ENCODE measurements at places on chromosomes 11 and 22.
A peak's percentile ranks its signal among the peaks of the same experiment; 100 is the strongest.

- DNase-seq, result no peak
Measured at GRCh38 chr11:107708792-107709191, 3.1 kb downstream of the SLN start.

DNA sequence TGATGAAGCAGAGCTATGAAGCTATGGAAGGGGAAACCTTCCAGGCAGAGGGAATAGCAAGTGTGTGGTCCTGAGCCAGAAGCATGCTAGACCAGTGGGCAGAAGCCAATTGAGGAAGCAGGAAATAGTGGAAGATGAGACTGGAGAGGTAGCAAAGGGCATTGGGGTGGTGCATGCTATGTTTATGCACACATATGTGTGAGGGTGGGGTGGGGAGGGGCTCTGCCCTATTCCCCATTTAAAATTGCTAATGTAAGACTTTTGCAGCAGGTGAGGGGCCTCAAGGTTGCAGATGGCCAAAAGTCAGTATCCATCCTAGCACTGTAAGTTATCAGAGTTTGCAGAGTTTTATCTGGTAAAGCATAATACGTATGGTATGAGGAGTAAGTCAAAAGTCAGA lies 626.6 kb upstream of the KIRREL3 start:
- no peak for DNase-seq

- DNase-seq, result no peak
Measured at GRCh38 chr11:88303037-88303436, 34.5 kb downstream of the CTSC start.

DNA sequence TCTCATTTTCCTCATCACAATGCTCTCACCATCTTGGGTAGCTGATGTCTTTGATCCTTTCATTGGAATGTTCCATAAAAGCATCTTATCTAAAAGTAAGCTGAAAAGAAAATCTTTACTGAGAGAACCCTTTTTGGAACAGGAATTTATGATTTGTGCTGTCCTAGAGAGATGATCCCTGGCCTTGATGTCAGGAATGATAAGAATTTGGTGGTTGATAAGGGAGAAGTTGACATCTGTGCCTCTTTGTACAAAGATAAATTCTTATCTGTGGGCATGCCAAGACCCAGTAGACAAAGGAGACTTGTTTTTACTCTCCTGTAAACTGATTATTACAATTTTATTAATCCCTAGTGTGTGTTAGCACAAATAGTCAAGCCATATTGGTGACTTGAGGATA lies 36.9 kb downstream of the NAALAD2 start:
- no peak for DNase-seq

GRCh38 chr11:8253566-8253965 lies 10.1 kb downstream of the LMO1 start:
- DNase-seq, result peak; percentile 22

DNA sequence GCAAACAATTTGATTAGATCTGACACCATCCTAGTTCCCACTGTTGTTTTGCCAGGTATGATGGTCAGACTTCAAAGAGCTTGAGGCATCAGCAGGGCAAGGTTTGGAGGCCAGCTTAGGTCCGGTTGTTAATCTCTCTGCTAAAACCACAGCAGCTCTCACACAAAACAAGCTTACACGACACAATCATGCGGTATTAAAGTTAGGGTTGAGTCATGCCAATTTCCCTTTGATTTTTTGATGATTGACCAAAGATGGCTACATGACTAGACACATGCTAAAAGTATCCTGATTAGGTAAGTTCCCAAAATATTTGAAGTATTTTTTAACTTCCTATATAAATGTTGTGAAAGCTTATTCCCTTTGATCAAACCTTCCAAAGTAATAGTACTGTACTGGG lies 145.9 kb downstream of the ELP4 start:
- peak; percentile 54 for DNase-seq

GRCh38 chr11:117673602-117674001 lies 123.4 kb downstream of the DSCAML1 start:
- DNase-seq, result no peak

DNA sequence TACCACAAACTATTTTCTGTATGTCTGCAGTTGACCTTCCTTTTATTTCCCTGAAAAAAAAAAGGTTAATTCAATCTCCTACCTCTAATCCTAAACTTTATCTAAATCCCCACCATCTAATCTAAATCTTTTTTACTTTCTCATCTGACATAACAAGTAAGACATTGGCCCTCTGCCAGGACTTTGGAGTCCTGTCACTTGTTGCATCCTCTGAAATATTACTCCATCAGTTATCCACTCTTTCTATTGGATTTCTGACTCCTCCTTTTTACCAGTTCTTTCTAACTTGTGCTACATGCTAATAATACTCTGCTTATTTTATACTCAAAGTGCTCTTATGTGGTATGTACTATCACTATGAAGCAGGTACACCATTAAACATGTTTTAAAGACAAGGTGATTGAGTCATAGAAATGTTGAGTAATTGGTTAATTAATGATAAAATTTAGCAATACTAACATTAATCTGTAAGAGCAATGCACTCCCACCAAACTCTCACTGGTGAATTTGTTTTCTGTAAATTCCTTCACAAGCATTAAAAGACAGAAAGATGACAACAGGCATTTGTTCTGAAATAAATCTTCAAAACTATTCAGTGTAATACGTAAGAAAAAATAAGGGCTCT lies 914.2 kb upstream of the RAG2 start:
- DNase-seq, result no peak

- DNase-seq, result no peak
Measured at GRCh38 chr22:45319324-45319685, 9.6 kb downstream of the FAM118A start.

- peak; percentile 87 for DNase-seq
Measured at GRCh38 chr11:5123802-5124521, 14.2 kb downstream of the OR52A5 start.

DNA sequence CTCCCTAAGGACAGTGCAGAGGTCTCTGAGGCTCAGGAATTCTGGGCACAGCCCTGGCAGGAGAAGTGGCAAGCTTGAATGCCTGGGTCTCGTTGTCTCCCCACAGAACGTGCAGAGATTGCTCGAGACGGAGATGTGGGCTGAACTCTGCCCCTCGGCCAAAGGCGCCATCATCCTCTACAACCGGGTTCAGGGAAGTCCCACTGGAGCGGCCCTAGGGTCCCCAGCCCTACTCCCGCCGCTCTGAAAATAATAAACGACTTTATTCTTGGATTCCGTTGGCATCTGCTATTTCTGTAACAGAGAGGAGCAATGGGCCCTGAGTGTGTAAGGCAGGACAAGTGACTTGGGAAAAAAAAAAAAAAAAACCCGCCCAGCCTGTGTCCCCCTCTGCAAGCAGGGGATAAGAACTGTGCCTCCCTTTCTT lies 591 bp upstream of the DNAJC4 start:
- no peak for DNase-seq

DNA sequence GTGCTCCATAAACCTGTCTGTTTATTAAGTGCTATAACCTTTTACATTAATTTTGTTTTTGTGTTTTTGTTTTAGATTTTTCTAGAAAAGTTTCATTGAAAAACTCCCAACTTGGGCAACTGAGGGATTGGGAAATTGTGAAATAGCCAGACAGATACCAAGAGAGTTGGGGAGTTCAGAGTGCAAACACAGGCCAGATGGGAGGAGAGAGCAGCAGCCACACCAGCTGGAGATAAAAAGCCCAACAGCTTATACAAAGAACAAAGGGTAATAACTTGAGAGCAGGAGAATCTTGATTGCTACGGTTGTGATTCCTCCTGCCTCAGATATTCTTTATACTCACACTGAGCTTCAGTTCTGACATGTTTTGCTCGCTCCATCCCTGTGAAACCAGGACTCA lies 1642.2 kb downstream of the LRRC4C start:
- DNase-seq, result no peak

- no peak for DNase-seq
Measured at GRCh38 chr11:9895006-9895405, 231.1 kb downstream of the SWAP70 start.

DNA sequence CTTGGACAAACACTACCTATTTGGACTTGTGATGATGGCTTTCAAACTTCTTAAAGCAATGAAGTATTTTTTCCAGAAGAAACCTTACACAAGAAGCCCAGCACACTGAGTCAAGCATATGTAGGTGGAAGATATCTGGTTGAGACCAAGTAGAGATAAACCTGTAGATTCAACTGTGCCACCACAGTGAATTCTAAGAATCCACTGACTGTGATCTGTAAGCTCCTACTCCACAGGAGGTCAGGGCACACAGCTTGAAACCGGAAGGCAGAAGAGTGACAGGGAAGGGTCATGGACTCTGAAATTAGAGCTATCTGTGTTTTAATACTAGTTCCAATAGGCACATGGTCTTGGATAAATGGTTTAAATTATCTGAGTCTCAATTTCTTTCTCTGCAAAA lies 404.5 kb downstream of the ETS1 start:
- no peak for DNase-seq

- peak; percentile 72 for DNase-seq
Measured at GRCh38 chr22:44360668-44361381, 48.1 kb upstream of the SHISAL1 start.

GRCh38 chr11:62726156-62726914 lies 922 bp downstream of the HNRNPUL2 start:
- DNase-seq, result no peak

DNA sequence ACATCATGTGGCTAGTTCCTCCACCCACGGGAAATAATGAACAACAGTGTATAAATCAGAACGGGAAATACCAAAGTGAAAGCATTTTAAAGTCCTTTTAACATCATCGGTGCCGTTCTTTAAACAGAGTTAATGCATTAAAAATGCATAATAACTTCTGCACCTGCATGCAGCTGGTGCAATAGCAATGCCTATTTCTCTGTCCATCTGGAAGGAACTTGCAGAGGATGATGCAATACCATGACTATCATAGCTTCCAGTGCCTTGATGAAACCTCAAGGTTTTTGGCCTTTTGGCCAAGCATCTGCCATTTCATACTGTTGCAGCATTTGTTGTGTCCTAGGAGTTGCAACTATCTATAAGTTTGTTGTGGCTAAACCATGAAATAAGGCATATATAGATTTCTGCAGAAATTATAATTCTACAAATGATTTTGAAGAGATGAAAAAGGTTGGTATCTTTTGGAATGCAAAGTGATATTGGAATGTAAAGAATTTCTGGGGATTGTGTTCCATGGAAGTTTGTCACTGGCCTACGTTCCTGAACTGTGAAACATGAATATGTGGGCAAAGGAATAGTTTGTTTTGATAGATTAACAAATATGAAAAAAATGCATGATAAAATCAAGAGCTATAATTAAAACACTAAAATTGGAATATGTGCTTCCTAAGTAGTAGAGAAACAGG lies 9.8 kb upstream of the EIF3F start:
- DNase-seq, result no peak

DNA sequence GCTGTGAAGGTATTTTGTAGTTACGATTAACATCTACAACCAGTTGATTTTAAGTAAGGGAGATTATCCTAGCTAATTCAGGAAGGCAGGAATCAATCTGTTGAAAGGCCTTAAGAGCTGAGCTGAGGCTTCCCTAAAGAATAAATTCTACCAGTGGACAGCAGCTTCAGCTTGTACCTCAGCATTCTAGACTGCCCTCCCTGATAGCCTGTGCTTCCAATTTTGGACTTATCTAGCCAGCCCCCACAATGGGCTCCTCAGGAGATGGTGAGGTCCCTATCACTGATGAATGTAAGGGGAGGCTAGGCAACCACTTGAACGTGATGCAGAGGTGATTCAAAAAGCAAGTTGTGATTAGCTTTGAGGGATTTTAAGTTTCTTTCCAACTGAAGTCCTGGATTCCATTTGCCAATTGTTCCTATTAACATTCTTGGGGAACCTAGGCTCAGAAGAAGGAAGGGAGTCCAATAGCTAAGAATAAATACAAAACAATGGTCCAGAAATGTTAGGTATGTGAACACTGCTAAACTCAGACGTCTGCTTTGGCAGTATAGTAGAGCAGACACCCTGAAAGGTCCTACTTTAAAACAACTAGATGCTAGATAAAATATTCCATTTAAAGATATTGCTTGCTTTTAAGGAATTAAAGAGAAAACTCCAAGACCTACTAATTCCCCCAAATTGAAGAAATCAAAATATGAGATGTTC lies 404.3 kb upstream of the TENM4 start:
- no peak for DNase-seq

All from islet precursor cell (in vitro differentiated cells).